Lung (tissue), 17 donors: ENCODE measurements at places on chromosomes 5 and 9. TPM values are rescaled to one million over a fixed set of nuclear protein-coding genes. Genes with fewer than 3 reads are reported as not detected.

DNA sequence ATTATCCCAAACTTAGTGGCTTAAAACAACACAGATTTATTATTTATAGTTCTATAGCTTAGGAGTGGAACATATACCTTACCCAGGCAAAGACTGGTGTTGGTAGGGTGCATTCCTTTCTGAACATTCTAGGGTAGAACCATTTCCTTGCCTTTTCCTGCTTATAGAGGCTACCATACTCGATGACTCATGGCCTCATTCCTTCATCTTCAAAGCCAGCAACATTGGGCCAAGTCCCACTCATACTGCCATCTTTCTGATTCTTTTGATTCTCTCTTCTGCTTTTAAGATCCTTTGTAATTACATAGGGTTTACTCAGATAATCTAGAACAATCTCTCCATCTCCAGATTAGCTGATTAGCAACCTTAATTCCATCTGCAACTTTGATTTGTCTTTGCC lies 452.7 kb upstream of the KLF4 start:
- H3K36me3 ChIP-seq: no peaks in the 10 kb centered on the region
- no peak for DNase-seq
- H3K4me3 ChIP-seq: no peak overlapping the region
- H3K4me1 ChIP-seq: no peaks in the 10 kb centered on the region
- H3K27ac ChIP-seq: no peak overlapping the region
- H3K27me3 ChIP-seq: no peaks in the 10 kb centered on the region

DNA sequence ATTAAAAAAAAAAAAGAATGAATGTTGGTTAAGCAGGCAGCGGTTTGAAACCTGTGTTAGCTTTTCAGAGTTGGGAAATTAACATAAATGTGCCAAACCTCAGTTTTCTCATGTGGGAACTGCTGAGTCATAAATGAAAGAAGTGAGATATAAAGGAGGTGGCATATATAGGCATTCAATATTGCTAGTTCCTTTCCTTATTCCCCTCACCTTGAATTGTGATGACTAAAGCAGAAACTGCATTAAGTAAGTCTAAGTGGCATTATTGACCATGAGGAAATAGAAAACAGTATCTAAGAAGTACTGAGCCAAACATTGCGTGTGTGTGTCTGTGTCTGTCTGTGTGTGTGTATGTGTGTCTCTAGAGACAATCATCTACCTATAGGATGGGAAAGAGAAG lies 691.2 kb downstream of the TLR4 start:
- no peaks in the 10 kb centered on the region for H3K4me1 ChIP-seq
- no peak overlapping the region for H3K27ac ChIP-seq
- H3K4me3 ChIP-seq: no peak overlapping the region
- H3K36me3 ChIP-seq: no peaks in the 10 kb centered on the region
- H3K27me3 ChIP-seq: no peaks in the 10 kb centered on the region

DNA sequence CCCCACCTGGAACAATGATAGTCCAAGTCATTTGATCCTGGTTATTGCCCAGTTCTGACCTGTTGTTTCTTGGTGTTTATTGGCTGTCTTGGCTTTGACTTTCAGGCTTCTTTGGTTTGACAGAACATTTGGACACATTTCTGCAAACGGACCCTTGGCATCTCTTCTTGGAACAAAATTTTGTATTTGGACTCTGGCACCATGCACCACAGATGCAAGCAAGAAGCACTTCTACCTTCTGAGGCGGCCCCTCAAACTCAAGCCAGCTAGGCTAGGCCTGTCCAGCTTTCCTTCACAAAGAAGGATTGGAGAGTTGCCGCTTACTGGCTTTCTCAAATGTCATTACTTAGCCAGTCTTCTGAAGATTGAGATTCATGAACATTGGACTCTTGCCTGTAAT lies 23.1 kb upstream of the FGF10 start:
- H3K36me3 ChIP-seq: no peaks in the 10 kb centered on the region
- DNase-seq: no peak
- H3K27ac ChIP-seq: no peak overlapping the region
- H3K4me1 ChIP-seq: no peaks in the 10 kb centered on the region
- no peak overlapping the region for H3K4me3 ChIP-seq

- H3K4me1 ChIP-seq: no peaks in the 10 kb centered on the region
- H3K36me3 ChIP-seq: no peaks in the 10 kb centered on the region
- no peak overlapping the region for H3K27ac ChIP-seq
- no peak overlapping the region for H3K4me3 ChIP-seq
- no peak for DNase-seq
- no peaks in the 10 kb centered on the region for H3K27me3 ChIP-seq
Observed at GRCh38 chr5:164002628-164003027, 497.2 kb downstream of the MAT2B start.

DNA sequence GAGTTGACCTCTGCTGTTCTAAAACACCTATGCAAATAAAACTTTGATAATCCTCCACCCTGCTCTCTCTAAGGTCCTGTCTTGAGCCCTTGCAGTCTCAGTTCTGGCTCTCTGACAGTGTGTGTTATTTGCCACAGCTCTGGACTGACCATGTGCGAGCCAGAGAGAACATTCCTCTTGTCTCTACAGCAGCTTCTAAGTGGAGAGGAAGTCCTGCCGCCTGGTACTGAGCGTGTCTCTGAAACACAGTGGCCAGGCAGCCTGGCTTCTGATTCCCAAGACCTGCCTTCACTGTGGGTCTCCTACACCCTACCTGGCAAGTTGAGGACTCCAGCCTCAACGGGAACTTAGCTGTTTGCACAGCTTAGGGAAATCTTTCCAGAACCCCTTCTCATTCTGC lies 61.6 kb downstream of the ENTREP1 start:
- H3K36me3 ChIP-seq: no peaks in the 10 kb centered on the region
- H3K27ac ChIP-seq: peak overlapping the region; percentile 28
- DNase-seq: no peak

Gene C5orf34
- 5.9 TPM for total RNA-seq

DNA sequence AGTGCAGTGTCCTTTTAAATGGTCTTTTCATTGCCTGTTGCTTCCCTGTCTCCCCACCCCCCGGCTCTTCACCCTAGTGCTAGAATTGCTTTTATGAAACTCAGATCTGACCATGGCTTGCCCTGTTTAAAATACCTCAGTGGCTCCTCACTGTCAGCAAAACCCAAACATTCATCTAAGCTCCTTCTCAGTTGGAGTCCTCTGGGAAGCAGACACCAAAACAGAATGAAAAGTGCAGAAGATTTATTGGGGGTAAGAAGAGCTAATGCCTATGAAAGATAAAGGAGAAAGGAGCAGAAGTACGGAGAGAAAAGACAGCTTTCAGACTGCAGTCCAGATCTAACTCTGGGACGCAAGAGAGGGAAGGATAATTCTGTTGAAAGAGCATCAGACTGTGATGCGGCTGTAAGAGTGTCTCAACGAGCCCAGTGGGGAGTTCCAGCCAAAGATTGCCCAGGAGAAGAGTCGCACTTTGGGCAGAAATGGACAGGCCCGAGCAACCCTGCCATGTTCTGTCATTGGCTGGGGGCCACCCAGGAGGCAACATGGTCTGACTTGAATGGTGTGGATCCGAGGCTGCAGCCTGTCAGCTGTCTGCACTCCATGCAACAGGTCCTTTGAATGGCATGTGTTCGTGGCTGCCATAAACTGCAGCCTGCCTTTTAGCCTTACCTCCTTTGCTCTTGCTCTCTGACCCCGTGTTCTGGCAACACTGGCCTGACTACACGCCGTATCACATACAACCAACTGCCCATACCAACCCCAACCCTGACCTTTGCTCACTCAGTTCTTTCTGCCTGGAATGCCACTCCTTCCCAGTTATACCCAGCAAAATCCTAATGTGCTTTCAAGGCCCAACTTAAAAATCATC lies 55.9 kb downstream of the IRF1 start:
- DNase-seq: no peak
- peaks cover 27% of the 10 kb centered on the region for H3K4me1 ChIP-seq
- H3K27me3 ChIP-seq: no peaks in the 10 kb centered on the region

- no peaks in the 10 kb centered on the region for H3K27me3 ChIP-seq
- no peak overlapping the region for H3K27ac ChIP-seq
- H3K36me3 ChIP-seq: no peaks in the 10 kb centered on the region
- DNase-seq: no peak
- H3K4me3 ChIP-seq: no peak overlapping the region
Observed at GRCh38 chr5:137341831-137342230, 157.3 kb downstream of the SPOCK1 start.

- no peaks in the 10 kb centered on the region for H3K27me3 ChIP-seq
- H3K4me1 ChIP-seq: no peaks in the 10 kb centered on the region
- no peak overlapping the region for H3K27ac ChIP-seq
- H3K4me3 ChIP-seq: no peak overlapping the region
Observed at GRCh38 chr5:145976431-145977155, 40.2 kb downstream of the SH3RF2 start.

GRCh38 chr5:77390795-77391194 lies 101.3 kb downstream of the WDR41 start:
- H3K4me3 ChIP-seq: no peak overlapping the region
- no peaks in the 10 kb centered on the region for H3K27me3 ChIP-seq
- H3K27ac ChIP-seq: no peak overlapping the region
- H3K36me3 ChIP-seq: no peaks in the 10 kb centered on the region
- peaks cover 3% of the 10 kb centered on the region for H3K4me1 ChIP-seq

- DNase-seq: no peak
- no peak overlapping the region for H3K4me3 ChIP-seq
- no peak overlapping the region for H3K27ac ChIP-seq
- H3K4me1 ChIP-seq: peaks cover 15% of the 10 kb centered on the region
- no peaks in the 10 kb centered on the region for H3K36me3 ChIP-seq
- H3K27me3 ChIP-seq: no peaks in the 10 kb centered on the region
Observed at GRCh38 chr9:94680020-94680419, 40.7 kb upstream of the FBP1 start.

- H3K4me1 ChIP-seq: peaks cover 11% of the 10 kb centered on the region
- no peak overlapping the region for H3K4me3 ChIP-seq
Observed at GRCh38 chr9:129547869-129548570, 72.9 kb downstream of the C9orf50 start.

DNA sequence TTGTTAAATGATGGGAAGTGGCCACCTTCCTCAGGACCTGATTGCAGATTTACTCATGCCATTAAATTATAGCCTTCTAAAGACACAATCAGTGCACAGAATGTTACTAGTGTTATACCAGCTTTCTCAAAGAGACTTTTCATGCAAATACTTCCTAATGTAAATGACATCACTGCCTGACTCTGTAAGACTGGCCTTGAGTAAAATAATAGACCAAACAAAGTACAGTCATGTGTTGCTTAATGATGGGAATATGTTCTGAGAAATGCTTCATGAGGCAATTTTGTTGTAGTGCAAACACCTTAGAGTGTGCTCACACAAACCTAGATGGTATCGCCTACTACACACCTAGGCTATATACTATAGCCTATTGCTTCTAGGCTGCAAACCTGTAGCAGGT lies 17.0 kb upstream of the C1QTNF3 start:
- H3K4me3 ChIP-seq: no peak overlapping the region
- no peaks in the 10 kb centered on the region for H3K4me1 ChIP-seq
- peaks cover 3% of the 10 kb centered on the region for H3K36me3 ChIP-seq
- no peak overlapping the region for H3K27ac ChIP-seq
- H3K27me3 ChIP-seq: no peaks in the 10 kb centered on the region
- no peak for DNase-seq

- no peaks in the 10 kb centered on the region for H3K36me3 ChIP-seq
- no peak overlapping the region for H3K4me3 ChIP-seq
- H3K4me1 ChIP-seq: peaks cover 10% of the 10 kb centered on the region
Observed at GRCh38 chr5:34488984-34489383, 167.1 kb upstream of the RAI14 start.

GRCh38 chr9:135081264-135081660 lies 6.2 kb upstream of the OLFM1 start:
- no peak overlapping the region for H3K4me3 ChIP-seq
- peaks cover 5% of the 10 kb centered on the region for H3K27me3 ChIP-seq
- no peak for DNase-seq

Gene PKN3
- 4.1 TPM for total RNA-seq

GRCh38 chr5:147055850-147056566 lies 177.5 kb upstream of the PPP2R2B start:
- H3K27me3 ChIP-seq: no peaks in the 10 kb centered on the region
- H3K4me1 ChIP-seq: no peaks in the 10 kb centered on the region
- no peak for DNase-seq
- no peak overlapping the region for H3K27ac ChIP-seq
- H3K36me3 ChIP-seq: no peaks in the 10 kb centered on the region

- H3K4me1 ChIP-seq: peaks cover 6% of the 10 kb centered on the region
- H3K27me3 ChIP-seq: no peaks in the 10 kb centered on the region
- no peak overlapping the region for H3K4me3 ChIP-seq
- DNase-seq: no peak
Observed at GRCh38 chr5:157561110-157561509, 14.5 kb downstream of the ADAM19 start.
